EH (cell line): ENCODE measurements at places on chromosomes 6 and 20.

GRCh38 chr6:131293472-131293911 is 158.2 kb downstream of the AKAP7 start:
- no peak for DNase-seq

GRCh38 chr6:140285471-140285870 is 911.0 kb upstream of the CITED2 start:
- no peak for DNase-seq

DNA sequence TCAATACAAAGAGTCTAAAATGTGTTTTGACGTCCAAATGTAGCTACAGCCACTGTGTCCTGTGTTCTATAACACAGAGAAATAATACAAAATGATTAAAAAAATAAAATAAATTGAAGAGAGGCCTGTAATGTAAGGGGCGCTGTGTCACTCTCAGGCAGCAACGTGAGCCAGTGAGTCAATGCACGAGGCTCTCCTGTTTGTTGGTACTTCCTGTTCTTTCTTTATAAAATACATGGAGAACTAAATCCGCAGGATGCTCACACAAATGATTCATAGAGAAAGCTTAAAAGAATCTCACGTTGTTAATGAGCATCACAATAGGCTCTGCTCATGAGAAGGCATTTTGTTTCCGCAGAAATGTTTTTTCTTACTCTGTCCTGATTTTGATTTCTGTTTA is 635.0 kb upstream of the AGPAT4 start:
- no peak for DNase-seq

- DNase-seq = peak; percentile 39
These were observed 134.9 kb upstream of the STMND1 start for GRCh38 chr6:16966791-16967469.

GRCh38 chr6:44265007-44265721 is at the start of gene NFKBIE:
TSS of gene NFKBIE (minus strand) at chr6:44265551. CDS start at chr6:44265346, 205 bp downstream.
- DNase-seq = peak; percentile 92

DNA sequence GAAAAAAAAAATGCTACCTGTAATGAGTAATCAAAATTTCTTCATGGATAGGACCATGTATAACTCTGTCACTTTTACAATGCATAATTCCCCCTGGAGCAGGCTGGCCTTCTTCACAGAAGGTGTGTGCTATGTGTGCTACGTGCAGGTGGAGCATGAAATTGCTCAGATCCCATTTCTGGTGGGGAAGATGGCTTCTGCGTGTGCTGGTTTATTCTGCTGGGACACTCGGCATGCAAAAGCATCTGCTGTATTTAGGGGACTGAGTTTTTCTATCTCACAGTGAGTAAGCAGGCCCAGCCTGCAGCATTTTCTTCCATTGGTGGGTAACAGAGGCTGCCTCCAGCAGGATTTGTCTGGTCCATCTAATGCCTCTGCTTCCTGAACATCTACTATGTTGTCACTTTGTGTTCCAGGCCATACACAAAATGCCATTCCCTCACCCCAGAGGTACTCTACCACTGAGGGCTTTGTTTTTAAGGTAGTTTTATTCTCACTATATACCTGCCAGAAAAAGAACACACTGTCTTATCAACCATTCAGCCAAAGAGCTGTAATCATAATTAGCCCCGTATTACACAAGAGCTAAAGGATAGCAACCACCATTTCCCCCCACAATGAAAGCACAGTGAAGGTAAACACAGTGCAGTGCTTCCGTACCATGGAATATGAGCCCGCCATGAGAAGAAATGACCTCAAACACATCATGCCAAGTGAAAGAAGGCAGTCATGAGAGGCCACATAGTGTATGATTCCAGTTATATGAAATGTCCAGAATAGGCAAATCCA is 62.4 kb downstream of the SYNDIG1 start:
- no peak for DNase-seq

- DNase-seq = no peak
These were observed 8.3 kb downstream of the IFNGR1 start for GRCh38 chr6:137210903-137211302.

GRCh38 chr6:41332241-41332640 is 3.2 kb upstream of the NCR2 start:
- no peak for DNase-seq

DNA sequence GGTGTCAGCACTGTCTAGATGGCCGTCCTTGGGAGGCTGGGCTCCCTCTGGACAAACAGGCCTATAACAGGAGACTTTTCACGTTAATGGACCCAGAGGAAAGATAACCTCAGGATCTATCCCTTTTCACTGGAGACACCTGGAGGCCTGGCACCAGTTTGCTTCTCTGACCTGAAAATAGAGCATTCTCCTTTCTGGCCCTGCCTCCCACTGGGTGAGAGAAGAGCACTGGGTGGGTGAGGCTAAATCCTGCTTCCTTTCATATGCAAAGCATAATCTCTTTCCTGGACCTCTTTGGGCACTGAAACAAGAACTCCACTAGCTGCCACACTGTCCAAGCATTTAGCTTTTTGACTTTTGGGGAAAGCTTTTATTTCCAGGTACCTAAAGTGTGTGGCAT is 78.3 kb downstream of the FOXO3 start:
- DNase-seq = no peak

DNA sequence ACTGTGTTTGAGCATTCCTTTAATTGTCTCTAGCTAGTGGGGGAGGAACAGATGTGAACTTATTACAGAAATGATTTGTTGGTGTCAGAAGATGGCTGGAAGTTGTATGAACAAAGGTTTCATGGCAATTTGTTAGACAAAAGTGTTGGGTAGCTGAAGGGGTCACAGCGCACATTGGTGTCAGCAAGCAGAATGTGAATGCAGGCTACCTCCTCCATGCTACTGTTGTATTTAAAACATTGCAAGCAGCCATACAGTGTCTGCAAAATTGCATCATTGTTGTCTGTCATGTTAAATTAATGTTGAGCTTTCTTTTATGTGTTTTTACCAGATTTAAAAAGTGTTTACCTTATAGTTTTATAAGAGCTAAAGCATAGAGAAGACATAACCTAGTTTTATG is 6.2 kb downstream of the LRRC1 start:
- peak; percentile 20 for DNase-seq

DNA sequence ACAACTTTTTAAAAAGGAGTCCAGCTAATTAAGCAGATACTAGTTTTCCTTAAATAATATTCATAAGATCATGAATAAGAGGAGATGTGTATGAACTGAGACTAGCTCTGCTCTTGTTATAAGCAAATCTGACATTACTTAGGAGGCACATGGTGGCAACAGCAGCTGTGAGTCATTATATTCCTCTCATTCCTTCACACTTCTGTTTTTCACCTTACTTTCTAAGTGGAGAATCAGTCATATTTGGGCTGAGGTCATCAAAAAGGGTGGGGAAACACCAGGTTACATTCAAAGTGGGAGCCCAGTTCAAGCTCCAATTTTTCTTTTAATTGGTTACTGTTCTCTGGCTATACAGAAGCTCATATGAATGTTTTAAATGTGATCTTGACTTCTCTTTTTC is 6.0 kb upstream of the RIPPLY2 start:
- no peak for DNase-seq

- DNase-seq = no peak
These were observed 105.4 kb downstream of the FYN start for GRCh38 chr6:111767752-111768430.

DNA sequence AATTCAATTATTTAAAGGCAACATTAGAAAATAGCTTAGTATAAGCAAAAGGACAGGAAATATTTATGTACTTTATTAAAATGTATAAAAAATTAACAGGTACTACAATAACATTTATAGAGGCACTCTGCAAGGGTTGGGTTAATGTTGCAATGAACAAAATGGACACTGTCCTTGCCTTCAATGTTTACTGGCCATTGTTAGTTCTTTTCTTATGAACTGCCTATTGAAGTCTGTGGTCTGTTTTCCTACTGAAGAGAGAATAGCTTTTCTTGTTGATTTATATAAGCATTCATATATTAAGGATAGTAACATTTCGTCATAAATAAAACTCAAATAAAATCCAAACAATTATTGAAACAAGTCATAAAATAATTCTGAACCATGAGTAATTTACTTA is 135.3 kb upstream of the BEND6 start:
- DNase-seq = no peak

GRCh38 chr6:69422020-69422419 is 374.8 kb downstream of the LMBRD1 start:
- no peak for DNase-seq

GRCh38 chr20:588476-588875 is 21.6 kb downstream of the TCF15 start:
- no peak for DNase-seq

- no peak for DNase-seq
These were observed 2.7 kb upstream of the SLC35B2 start for GRCh38 chr6:44260011-44260410.

DNA sequence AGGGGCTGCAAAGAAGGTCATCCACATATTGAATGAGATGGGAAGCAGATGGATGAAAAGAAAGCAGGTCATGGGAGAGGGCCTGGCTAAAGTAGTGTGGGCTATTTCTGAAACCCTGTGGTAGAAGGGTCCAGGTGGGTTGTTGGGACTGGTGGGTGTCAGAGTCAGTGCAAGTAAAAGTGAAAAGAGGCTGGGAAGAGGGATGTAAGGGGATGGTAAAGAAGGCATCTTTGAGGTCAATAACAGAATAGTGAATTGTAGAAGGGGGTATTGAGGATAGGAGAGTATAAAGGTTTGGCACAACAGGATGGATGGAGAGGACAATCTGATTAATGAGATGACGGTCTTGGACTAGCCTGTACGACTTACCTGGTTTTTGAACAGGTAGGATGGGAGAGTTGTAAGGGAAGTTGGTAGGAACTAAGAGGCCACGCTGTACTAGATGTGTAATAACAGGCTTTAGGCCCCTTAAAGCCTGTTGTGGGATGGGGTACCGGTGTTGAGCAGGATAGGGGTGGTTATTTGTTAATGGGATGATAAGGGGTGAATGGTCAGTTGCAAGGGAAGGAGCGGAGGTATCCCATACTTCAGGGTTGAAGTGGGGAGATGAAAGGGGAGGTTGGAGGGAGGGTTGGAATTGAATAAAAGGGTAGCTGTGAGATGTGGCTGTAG is 748.9 kb upstream of the ADGRB3 start:
- no peak for DNase-seq

DNA sequence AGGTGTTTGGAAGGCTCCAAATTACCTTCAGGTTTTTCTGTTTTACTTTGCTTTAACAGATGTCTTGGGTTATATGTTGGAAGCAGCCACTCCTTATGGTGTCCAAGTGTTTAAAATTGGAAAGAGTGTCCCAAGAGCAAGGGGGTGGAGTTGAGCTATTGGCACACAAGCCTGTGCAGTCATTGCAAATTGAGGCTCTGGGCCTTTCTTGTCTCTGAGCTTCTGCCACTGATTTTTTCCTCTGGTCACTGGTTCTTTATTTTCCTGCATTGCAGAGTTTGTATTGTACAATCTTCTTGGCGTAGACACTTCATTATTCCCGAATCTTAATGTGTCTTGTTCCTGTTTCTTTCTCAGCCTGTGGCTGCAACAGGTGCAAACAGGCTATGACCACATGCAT is 598.8 kb downstream of the RNF144B start:
- no peak for DNase-seq

- no peak for DNase-seq
These were observed 889.5 kb downstream of the EYS start for GRCh38 chr6:64817525-64817924.

- DNase-seq = peak; percentile 26
These were observed 828 bp downstream of the ASCC3 start for GRCh38 chr6:100880149-100880852.

DNA sequence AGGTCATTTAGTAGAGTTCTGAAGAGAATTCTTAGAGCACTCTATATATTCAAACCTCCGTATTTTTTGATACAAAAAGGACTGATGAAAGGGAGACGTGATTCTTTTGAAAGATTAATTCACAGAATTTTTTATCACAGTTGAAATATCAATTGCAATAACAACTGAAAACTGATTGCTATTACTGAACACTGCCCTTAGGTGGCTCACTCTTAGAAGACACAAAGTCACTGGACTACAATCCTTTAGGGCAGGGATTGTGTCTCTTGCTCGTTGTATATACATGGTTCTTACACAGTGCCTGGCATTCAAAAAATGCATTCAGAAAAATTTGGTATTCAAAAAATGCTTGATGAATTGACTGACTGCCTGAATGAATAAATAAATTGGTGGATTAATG is 17.1 kb upstream of the CALHM6 start:
- peak; percentile 49 for DNase-seq

DNA sequence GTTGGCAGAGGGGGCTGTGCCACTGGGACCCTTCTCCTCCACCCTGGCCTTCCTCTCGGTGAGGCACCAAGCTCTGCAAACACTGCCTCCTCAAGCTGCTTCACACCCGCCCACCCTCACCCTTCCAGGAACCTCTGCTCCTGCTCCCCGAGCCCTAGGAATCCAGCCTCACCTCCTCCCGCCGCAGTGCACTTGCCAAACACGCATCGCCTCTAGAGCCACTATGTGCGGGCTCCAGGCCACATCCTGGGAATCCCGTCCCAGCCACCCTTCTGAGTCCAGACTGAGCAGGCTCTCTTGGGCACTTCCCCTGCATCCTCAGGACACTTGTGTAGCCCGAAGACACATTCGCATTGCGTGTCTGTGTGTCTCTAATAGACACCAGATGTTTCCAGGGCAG is 18.5 kb downstream of the PSMG4 start:
- DNase-seq = peak; percentile 21

- peak; percentile 95 for DNase-seq
These were observed 21.5 kb downstream of the LAMA4 start for GRCh38 chr6:112232845-112233256.

DNA sequence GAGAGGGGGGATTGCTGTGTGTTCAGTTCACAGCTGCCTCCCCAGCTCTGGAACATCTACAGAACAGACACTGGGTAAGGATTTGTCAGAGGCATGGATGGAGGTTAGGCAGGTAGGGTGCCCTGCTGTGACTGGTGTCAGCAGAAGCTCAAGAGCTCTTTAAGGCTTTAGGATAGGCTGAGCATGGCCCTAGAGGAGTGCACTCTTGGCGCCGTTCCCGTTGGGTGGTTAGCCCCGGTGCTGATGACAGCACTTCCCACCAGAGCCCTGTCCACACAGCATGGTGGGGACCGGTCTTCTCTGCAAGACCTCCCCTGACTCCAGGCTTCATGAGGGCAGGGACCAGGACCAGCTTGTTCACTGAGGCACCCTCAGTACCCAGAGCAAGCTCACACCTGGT is 262.0 kb downstream of the BMP7 start:
- no peak for DNase-seq

- DNase-seq = no peak
These were observed 18.3 kb downstream of the NTSR1 start for GRCh38 chr20:62726716-62727583.

GRCh38 chr6:15517600-15517999 is 145.2 kb downstream of the DTNBP1 start:
- no peak for DNase-seq

- DNase-seq = no peak
These were observed 61.1 kb downstream of the NFATC2 start for GRCh38 chr20:51481341-51481914.

- no peak for DNase-seq
These were observed 506.6 kb downstream of the RNF144B start for GRCh38 chr6:18893540-18894269.

DNA sequence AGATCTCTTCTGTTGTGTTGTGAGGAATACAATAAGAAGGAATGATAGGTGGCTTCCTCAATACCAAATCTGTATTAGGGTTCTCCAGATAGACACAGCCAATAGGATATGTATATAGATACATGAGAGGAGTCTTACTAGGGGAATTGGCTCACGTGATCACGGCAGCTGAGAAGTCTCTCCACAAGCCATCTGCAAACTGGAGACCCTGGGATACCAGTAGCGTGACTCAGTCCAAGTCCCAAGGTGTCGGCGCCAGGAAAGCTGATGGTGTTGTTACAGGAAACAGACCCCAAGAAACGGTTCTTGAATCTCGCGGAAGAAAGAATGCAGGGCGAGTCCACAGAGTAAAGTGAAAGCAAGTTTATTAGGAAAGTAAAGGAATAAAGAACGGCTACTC is 61.4 kb downstream of the SYTL3 start:
- DNase-seq = no peak

- DNase-seq = peak; percentile 56
These were observed 2.5 kb upstream of the TMEM14C start for GRCh38 chr6:10720265-10720959.
